ENCODE measurements at places on chromosomes 7 and 10.

DNA sequence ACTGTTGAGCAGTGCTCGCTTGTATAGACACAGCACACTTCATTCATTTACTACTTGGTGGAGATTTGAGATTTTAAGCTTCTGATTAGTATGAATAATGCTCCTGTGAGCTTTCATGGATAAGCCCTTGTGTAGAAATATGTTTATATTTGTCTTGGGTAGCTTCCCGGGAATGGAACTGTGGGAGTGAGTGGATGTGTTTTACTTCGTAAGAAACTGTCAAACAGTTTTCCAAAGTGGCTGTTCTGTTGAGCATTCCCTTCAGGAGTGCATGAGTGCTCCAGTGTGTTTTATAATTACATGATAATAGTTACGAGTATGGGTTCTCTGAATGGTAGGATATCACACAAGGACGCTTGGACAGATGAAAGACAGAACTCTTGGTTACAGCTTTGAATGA lies 49.4 kb downstream of the VWC2 start:
- DNase-seq = no peak

DNA sequence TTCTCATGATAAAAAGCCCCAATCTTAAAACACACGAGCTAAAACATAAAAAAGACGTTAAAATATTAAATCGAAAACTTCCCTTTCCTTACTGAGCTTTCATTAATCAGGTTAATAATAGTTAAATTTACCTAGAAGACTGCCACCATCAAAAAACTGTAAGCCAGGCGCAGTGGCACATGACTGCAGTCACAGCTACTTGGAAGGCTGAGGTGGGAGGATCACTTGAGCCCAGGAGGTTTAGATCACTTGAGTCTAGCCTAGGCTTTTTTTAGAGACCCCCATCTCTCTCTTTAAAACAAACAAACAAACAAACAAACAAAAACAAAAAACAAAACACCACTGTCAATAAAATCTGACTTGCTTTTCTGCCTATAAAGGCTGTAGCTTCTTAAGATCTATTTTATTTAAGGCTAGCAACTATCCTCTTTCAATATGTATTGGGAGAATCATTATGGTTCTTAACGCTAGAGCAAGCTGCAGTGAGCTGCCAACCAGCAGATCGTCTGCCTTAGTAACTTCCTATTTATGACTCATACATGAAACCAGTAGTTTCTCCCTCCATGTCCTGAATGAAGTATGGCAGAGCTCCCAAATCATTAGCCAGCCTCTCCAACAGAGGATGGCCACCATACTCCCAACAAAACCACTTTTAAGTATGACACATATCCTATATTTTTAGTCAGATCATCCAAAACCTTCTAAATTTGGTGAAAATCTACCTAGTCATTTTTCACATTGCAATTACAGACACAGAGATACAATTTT lies 163.7 kb downstream of the SRPK2 start:
- peak; percentile 70 for DNase-seq

DNA sequence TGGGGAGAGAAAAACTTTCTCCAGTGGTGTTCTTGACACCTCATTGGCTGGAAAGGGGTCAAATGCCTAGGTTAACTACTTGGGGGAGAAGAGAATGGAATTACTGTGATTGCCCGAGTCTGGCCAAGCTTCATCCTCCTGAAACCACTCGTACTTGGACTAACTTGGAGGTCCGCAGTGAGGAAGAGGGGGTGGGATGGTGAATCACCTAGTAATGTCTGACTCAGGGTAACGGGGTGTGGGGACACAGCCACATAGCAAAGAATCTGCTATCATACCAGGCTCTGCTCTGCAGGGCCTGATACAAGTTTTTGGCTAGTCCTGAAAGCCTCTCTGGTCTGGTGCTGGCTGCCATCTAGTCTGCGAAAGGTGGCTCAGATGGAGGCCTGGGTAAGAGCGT lies 190.9 kb downstream of the RPS24 start:
- DNase-seq = no peak

GRCh38 chr7:86643561-86644281 lies at the start of gene GRM3:
GRM3 (plus strand) TSS chr7:86643909; CDS start chr7:86765146, 121,237 bp downstream.
- DNase-seq = peak; percentile 38

- DNase-seq = no peak
Measured at GRCh38 chr7:66105263-66105748, 9.3 kb upstream of the CRCP start.

- no peak for DNase-seq
Measured at GRCh38 chr7:27154901-27155815, 1.3 kb downstream of the HOXA7 start.

- DNase-seq = no peak
Measured at GRCh38 chr7:55489552-55489951, 82.8 kb downstream of the VOPP1 start.
